Stimulated activated CD4-positive, alpha-beta T cell treated with anti-CD3 and anti-CD28 coated beads, Interleukin-4, amount 100 ng/mL, for 1 hour (primary cell): ENCODE measurements at places on chromosomes 12 and 14.

DNA sequence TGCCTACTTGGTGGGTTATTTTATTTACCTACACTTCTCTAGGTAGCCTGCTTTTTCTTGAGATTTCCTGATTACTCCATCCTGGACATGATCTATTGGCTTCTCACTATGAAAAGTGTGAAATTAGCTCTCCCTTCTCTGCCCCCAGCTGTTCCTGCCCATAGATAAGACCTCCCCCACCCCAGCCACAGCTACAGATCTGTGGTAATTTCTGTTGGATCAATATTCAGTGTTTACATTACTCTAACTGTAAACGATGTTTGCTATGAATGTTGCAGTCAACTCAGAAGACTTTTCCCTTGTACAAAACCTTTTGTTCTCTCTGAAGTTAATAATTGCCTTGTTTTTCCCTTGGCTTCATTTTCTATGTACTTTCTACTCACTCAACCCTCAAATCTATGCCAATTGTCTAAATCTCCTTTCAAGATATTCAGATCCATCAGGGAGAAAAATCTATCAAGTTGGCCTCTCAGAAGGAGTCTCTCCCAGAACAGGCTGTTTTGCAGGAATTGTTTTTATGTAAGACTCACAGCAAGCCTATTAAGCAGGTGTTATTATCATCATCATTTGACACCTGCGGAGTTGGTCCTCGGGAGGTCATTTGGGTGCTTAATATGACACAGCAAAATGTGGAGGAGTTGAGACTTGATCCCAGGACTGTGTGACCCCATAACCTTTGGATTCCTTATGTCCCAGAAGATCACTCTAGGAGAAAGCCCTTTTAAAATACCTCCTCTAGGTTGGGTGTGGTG lies 227.4 kb downstream of the SUDS3 start:
- DNase-seq: no peak

DNA sequence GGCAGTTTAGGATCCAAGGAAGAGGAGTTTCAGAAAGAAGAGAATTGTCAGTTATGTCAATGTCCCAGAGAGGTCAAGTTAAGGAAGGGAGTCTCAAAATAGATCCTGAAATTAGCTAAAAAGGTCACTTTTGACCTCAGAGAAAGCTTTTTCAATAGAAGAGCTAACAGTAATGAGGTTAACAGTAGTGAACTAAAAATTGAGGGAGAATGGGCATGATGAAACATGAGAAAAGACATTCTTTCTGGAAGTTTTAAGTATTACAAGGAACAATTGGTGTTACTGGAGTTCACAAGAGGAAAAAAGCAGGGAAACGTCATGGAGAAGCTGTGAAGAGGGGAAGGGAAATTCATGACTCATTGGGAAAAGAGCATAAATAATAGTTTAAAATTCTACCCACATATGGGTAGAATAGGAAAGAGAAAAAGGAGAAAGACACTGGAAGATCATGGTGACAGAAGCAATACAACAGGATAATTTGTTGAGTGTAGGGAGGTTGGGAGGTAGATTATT lies 381.2 kb upstream of the FAR2 start:
- DNase-seq: no peak

DNA sequence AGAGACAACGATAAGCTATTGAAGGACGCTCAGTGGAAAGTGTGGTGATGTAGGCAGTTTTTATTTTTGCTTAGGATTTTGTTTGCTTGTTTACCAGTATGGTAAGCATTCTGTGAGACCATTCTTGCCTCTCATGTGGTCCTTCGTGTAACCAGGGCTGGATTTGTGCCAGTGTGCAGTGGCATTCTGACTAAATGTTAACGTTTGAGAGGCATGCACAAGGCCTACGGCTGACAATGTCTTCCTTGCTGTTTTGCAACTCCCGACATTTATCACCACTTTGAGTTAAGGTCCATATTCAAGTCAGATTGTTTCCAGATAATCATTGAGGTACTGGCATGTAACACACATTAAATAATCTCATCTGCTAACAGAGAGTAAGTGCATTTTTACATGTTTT lies 102.3 kb upstream of the BCAT1 start:
- no peak for DNase-seq

DNA sequence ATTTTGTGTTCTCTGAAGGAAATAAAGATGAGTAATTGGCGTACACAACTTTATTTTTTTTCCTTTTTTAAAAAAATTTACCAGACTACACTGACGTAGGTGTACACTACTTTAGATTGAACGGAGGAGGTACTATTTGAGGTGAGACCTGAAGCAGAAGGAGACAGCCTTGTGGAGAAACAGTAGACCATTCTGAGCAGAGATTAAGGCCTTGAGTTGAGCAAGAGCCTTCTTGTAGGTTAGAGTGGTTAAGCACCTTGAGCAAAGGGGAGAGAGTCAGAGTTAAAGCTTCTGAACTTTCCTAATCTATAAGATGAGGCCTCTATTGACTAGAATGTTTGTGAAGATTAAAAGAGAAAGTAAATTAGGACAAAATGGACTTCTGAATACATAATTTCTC lies 2.5 kb downstream of the LEMD3 start:
- DNase-seq: no peak

DNA sequence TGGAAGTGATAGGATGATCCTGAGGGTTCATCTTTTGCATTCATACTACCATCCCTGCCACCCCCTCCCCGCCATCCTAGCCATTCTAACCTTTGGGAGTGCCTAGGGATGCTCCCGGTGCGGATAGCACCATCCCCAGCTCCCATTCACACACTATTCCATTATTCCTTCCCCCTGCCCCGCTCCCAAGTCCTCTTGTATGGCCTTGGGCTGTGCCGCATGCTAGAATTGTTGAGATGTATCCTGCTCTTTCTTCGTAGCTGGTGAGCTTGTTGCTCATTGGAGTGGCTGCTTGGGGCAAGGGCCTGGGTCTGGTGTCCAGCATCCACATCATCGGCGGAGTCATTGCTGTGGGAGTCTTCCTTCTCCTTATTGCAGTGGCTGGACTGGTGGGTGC lies 644 bp downstream of the TSPAN31 start:
- DNase-seq: no peak

GRCh38 chr14:72616294-72616693 lies 277.6 kb downstream of the DPF3 start:
- DNase-seq: no peak

DNA sequence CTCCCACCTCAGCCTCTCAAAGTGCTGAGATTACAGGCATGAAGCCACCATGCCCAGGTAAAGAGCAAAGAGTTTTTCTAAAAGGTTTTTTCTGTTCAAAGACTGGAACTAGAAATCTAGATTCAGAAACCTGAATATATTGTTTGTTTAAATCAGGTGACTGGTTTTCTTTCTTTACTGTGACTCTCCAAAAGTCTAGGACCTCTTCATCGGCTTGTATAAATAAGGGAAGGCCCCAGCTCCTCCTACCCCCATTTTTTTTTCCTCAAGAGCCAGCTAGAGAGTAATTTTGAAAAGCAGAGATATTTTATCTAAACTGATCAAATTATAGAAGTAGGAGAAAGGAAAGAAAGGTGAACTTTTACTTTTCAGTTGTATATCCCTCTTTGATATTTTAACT lies 48.0 kb downstream of the TMEM116 start:
- DNase-seq: no peak

- DNase-seq: no peak
Measured at GRCh38 chr12:26114720-26115401, 10.0 kb downstream of the BHLHE41 start.

DNA sequence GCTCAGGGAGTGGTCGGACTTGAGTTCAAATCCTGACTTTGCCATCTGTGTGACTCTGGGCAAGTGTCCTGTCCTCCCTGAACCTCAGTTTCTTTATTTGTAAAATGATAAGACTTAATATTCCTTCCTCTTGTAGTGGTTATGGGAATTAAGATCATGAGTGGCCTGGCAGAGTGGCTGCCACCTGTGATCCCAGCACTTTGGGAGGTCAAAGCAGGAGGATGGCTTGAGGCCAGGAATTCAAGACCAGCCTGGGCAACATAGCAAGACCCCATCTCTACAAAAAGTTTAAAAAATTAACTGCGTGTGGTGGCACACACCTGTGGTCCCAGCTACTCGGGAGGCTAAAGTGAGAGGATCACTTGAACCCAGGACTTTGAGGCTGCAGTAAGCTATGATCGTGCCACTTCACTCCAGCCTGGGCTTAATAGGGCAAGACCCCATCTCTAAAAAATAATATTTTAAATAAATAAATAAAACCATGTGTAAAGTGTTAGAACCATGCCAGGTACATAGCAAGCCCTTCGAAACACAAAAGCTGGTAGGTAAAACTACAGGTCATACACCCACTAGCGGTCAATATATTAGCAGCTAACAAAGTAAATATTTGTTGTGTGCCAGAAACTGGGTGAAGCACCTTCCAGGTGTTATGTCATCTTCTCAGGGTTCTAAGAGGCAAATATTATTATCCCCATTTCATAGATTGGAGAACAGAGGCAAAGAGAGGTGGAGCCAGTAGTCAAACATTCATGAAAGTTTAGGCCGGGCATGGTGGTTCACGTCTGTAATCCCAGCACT lies 17.4 kb upstream of the MAP1LC3B2 start:
- no peak for DNase-seq

- no peak for DNase-seq
Measured at GRCh38 chr12:71157601-71158233, at the start of gene TSPAN8. TSS of gene TSPAN8 (minus strand) at chr12:71157999. CDS start at chr12:71157678, 321 bp downstream.

- no peak for DNase-seq
Measured at GRCh38 chr12:132071830-132072384, 72.2 kb downstream of the DDX51 start.

- DNase-seq: no peak
Measured at GRCh38 chr12:116361414-116362223, 84.1 kb upstream of the MED13L start.

DNA sequence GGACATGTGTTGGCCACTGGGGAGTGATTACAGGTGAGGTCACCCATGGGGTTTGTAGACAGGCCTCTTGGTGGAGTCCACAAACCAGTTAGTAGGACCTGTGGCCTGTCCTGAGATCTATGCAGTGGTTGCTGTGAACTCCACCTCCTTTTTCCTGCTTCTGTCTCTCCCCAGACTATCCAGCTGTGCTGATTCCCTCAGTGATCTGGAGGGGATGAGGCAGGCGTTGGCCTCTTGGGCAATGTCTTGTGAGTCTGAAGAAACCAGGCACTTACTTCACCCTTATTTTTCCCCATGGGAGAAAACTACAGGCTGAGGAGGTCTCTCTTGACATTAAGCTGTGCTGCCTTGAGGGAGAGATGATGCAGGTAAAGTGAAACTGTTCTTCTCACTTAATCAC lies 257.2 kb upstream of the PRICKLE1 start:
- no peak for DNase-seq

GRCh38 chr12:112838731-112839130 lies 47.2 kb downstream of the RPH3A start:
- DNase-seq: no peak

DNA sequence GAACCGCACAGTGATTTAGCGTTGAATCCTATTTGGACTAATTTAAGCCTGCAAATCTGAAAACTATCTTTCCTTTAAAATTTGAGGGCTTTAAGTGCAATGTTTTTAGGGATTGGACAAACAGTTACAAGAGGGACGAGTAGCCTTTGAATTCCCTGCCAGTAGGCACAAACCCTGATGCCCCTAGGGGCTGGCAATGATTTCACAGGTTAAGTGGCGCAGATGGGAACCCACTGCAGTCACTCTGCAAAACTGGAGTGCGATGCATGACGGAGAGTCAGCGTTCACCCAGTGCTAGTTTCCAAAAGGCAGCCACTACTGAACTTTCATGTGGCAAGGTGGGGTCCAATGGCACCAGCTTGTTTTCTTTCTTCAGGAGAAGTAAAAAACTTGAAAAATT lies 99.4 kb upstream of the FRMD6 start:
- DNase-seq: no peak

DNA sequence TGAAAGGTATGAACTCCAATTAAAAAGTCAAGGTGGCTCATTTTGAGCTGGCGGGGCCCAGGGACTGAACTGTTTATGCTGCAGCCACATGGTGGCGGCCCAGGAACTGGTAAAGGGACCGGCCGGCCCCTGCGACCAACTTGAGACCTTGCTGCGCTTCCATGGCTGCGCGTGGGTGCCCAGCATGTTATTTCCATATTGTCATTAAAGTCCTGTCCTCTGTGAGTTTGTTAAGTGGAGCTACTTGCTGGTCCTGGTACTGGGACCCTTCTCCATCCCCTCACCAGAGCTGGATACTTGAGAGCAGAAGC lies 62.3 kb downstream of the BEGAIN start:
- no peak for DNase-seq

GRCh38 chr14:25887251-25887878 lies 710.5 kb downstream of the NOVA1 start:
- DNase-seq: no peak

GRCh38 chr14:69870613-69871012 lies 8.6 kb upstream of the SMOC1 start:
- no peak for DNase-seq

- DNase-seq: no peak
Measured at GRCh38 chr14:93855737-93856136, 67.5 kb upstream of the PRIMA1 start.

DNA sequence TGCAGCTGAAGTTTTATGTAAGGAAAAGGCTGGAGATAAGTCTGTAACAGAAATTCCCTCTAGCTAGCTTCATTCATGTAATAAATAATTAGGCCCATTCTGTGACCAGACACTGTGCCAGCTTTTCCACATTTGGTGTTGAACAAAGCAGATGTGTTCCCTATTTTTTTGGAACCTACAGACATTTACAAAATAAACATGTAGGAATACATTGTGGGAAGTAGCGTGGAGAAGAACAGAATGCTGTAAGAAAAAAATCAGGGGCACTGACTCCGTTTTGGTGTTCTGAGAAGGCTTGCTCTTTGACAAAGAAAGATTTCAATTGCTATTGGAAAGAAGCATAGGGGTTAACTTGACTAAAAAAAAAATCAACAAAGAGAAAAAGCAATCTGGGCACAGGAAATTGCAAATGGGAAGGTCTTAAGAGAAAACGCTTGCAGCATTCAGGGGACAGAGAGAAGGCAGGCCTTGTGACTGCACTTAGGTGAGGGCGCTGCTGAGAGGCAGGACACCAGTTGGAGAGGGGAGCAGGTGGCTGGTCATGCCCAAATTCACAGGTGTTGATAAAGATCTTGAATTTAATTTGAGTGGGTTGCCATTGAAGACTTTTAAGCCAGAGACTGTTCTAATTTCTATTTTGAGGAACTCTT lies 4.0 kb downstream of the FAR2 start:
- no peak for DNase-seq

DNA sequence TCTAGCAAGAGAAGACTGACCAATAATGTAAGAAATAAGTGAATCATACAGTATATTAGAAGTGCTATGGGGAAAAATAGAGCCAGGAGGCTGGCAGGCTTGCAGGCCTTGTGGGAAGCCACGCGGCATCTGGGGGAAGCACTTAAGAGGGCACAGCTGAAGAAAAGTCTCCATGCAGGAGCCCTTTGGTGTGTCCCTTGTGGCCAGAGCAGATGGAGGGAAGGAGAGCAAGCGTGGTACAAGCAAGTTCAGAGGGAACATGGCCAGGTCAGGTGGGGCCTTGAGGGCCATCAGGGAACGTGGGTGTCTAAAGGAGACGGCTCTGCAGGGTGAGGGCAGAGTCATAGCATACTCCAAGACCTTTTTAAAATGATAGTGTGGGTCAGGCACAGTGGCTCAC lies 51.7 kb downstream of the LRRC74A start:
- DNase-seq: no peak

- no peak for DNase-seq
Measured at GRCh38 chr12:68119250-68119649, 40.3 kb downstream of the IFNG start.
